ENCODE measurements at places on chromosomes 5 and 9.

DNA sequence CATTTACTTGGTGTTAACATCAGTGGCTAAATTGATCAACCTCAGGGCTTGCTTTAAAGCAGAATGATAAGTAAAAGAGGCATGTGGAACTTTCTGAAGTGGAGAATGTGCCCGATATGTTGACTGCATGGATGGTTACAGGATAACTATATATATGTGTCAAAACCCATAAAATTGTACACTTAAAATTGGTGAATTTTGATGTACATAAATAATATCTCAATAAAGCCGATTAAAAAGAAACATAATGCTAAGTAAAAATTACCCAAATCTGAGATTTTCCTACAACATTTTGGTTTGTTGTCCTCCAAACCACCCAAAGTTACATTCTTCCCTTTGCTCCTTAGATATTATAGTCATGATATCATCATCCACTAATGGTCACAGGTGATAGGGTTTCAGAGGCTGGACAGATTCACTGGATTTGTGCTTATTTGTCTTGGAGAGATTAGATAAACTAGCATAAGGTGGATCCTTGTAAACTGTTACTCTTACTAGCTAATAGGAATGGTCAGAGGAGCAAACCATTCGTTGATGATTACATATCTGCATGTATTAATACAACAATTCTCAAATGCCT, 119.7 kb upstream of the RPS23 start:
- DNase-seq, result no peak

DNA sequence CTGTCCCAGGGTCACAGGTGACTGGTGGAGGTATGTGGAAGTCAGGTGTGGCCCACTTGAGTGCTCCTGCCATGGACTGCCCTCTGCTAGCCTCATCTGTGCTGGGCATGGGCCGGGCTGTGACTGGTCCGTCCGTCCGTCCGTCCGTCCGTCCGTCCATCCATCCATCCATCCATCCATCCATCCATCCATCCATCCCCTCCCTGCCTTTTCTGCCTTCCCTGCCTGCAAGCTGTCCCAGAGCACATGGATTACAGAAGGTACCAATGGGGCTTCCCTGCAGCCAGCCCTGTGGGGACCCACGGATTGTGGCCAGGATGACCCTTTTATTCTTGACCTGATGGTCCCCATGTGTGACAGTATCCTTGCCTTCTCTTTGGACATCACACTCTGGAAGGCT, 92.5 kb downstream of the MACROH2A1 start:
- no peak for DNase-seq

GRCh38 chr9:38315085-38315595, 77.4 kb upstream of the ALDH1B1 start:
- DNase-seq, result no peak

DNA sequence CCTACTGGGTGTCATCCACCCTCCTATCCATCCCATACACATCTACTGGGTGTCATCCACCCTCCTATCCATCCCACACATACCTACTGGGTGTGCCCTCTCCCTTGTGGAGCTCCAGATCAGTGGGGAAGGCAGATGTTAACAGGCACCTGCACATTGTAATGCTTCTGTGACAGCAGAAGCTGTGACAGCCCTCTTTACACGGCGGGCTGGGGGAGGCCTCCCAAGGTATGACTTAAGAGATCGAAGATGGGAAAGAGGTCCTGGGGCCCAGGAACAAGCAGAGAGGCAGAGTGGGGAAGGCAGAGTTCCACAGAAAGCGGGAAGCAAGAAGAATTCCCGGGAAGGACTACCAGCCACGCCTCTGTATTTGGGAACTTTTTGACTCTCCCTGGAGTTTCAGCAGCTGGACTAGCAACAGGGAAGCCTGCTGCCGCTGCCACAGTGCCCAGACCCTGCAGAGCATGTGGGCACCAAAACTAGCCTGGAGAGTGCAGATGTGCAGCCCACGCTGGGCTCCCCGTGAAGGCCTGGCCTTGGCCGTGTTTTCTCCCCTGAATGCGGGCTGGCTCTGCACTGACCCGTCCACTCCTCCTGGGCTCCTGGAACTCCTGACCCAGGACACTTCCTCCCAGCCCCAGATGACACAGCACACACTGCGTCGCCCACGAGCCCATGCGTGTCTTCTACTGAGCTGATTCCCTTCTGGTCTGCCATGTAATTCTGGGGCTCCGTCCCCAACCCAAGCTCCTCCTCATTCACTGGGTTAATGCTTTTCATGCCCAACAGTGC, 9.3 kb downstream of the TOR1A start:
- no peak for DNase-seq

DNA sequence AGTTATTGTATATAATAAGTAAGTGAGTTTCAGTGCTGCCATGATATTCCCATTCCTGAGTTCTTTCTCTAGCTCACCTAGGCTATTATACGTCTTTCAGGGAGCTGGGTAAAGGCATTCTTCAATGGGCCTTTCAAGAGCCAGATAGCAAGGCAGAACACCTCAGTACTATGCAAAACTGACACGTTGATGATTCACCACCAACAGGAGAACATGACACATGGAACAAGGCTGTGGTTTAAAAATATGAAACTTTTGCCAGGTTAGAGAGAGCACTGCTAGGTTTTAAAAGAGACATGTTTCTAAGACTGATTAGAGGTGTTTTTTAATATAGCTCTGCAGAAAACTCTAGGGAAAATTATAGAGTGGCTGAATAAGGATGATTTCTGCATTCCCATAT, 95.9 kb downstream of the UGCG start:
- no peak for DNase-seq

DNA sequence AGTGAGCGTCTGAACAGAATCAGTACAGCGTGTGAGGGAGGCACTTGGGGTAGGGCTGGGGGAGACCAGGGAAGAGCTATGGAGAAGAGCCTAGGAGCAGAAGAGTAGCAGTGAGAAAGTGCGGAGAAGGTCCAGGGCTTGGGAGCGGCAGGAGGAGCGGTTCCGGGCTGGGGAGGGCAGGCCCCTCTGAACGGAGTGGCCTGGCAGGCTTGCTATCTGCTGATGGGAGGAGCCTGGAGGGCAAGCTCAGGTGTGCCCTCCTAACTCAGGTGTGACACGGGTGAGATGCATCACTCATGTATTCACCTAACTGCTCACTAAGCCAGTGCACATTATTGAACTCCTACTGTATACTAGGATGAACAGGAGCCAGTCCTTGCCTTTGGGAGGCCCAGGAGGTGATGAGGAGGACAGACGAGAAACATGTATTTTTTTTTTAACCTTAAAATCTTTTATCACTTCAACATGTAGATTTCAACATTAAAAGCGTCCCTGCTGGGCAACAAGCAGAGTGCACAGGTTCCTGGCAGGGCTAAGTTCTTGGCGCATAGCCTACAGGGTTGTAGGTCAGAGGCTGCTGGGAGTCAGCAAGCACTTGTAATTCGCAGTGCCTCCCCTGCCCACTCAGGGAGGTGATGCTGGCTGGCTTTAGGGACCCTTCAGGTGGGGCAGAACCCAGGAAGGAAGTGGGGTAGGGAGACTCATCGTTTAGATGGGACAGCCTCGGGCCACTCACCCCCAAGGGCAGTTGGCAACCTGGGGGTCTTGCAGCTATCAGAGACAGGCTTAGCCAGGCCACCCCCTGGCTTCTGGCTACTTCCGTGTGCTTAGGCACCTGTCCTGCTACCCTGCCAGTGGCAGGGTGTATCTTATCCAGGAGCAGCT, 55.5 kb downstream of the TMOD1 start:
- no peak for DNase-seq

- DNase-seq, result no peak
Observed at GRCh38 chr9:100277166-100277979, 75.4 kb downstream of the TEX10 start.

GRCh38 chr5:172768573-172769341, 2.2 kb downstream of the DUSP1 start:
- no peak for DNase-seq

DNA sequence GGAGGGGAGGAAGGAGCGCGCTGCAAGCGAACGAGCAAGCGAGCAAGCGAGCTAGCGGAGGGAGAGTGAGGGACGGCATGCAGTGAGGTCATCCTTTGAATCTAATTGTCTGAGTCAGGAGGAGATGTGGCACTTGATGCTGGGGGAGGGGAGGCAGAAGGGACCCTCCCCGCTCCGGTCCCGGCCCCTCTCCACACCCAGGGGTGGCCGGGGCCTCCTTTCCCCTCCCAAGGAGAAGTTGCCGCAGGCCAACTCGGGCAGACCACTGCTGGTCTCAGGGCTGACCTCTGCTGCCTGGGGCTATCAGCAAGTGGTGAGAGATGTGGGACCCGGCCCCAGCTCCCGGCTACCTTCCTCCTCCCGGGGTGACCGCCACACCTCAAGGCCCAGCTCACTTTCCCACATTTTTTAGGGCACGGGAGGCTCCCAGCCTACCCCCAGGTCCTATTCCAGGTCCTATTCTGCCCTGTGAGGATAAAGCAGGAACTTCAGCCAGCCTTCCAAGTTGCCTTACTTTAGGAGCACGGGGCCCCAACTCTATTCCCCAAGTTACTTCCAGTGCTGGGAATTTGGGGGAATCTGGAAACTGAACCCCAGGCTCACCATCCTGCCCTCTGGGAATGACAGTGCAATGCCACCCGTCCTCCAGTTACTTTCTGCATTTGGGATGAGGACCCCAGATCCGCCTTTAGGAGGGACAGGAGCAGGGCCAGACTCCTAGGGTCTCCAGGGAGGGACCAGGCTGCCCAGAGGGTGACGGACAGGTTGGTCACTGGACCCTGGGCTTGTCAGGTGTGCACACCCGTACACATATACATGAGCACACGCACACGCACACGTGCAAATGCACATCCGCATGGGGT, 11.1 kb downstream of the CNTFR start:
- DNase-seq, result no peak

DNA sequence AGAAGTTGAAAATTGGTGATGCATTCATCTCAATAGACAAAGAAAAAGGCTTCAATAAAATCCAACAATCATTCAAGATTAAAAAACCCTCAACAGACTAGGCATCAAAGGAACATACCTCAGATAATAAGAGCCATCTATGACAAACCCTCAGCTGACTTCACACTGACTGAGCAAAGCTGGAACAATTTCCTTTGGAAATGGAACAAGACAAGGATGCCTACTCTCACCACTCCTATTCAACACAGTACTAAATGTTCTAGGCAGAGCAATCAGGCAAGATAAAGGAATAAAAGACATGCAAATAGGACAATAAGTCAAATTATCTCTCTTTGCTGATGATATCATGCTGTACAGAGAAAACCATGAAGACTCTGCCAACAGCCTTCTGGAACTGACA, 1188.1 kb downstream of the DTWD2 start:
- DNase-seq, result no peak

- DNase-seq, result no peak
Observed at GRCh38 chr5:105952875-105953274, 1717.9 kb downstream of the EFNA5 start.

DNA sequence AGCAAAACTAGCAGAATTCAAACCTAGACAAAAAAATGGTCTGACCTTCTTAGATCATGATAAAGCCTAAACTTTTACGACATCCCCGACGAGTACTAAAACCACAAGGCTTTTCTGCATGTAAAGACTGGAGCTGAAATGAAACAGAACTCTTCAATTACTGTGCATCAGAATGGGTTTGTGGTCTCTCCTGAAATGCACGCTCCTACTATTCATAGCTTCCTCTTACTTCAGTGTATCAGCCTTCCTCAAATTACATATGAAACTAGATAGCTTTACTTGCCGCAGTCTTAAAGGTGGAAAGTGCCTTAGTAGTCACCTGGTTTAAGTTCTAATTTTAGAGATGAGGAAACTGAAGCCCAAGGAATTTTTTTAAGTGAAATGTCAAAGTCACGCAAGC, 24.6 kb upstream of the MED10 start:
- DNase-seq, result no peak

DNA sequence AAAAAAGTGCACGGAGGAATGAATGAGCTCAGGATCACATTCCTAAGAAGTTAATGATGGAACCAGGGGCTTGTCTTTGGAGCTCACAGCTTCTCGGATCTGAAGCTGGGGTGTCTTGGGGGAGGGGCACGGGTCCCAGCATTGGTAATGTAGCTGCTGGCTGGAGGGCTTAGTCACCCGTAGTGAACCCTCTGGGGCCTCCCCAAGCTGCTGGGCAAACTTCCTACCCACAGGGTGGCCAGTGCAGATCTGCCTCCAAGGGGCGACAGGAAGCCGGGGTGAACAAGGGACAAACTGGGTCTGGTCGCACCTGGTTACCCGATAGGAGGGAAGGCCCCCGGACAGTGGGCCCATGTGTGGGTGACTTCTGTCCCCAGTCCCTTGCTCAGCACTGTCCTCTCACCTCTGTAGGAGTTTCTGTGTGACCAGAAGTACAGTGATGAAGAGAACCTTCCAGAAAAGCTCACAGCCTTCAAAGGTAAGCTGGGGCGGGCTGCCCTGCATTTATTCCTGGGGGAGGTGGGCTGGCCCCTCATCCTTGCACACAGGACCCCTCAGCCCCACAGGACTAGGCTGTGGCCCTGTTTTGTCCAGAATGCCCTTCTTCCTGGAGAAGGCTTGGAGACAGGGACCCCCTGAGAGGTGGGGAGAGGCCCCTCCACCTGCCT, 14.1 kb upstream of the NUP214 start:
- DNase-seq, result no peak

- DNase-seq, result no peak
Observed at GRCh38 chr9:97993000-97993399, 9.9 kb downstream of the ANP32B start.

DNA sequence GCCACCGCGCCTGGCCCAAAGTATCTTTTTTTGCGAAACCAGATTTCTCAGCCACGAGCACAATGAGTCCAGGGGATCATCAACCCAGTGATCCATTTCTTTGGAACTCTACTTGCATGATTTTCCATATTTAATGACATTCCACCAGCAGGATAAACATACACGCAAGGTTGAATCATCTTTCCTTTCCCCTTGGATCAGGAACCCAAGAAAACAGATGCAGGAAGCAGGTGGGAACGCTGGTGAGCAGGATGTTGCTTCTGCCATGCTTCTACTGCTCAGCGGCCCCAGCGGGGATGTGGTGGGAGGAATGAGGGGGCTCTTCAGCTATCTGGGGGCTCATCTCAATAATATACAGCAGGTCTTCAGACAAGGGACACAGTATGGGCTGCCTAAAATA, 118.2 kb downstream of the SEC61B start:
- no peak for DNase-seq

- DNase-seq, result no peak
Observed at GRCh38 chr5:139761501-139761900, 34.1 kb upstream of the PSD2 start.

GRCh38 chr9:79383096-79383495, 188.7 kb upstream of the TLE4 start:
- no peak for DNase-seq

GRCh38 chr5:104512063-104512825, 949.7 kb upstream of the NUDT12 start:
- no peak for DNase-seq

DNA sequence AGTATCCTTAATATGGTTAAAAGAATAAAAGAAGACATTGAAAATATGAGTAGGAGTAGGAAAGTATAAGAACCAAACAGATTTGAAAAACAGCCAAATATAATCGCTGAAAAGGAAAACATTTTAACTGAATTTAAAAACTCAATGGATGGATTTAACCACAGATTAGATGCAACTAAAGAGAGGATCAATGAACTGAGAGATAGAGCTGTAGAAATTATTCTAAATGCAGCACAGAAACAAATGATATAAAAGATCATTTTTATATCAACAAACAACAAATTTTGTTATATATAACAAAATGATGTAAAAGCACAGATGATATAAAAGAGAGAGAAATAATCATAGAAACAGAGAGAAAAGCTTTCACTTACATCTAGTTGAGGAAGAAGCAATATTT, 29.3 kb upstream of the COL5A1 start:
- DNase-seq, result no peak

All from activated effector memory CD4-positive, alpha-beta T cell treated with Interleukin-2 at 50 U/mL for 16 hours (primary cell).